Islet precursor cell (in vitro differentiated cells): ENCODE measurements at places on chromosomes 4 and X.

GRCh38 chr4:66927937-66928336, 617.4 kb downstream of the CENPC start:
- DNase-seq, result no peak

- no peak for DNase-seq
Measured at GRCh38 chrX:5869786-5870185, 358.9 kb downstream of the NLGN4X start.

GRCh38 chr4:57094832-57095223, 15.4 kb downstream of the IGFBP7 start:
- DNase-seq, result no peak

DNA sequence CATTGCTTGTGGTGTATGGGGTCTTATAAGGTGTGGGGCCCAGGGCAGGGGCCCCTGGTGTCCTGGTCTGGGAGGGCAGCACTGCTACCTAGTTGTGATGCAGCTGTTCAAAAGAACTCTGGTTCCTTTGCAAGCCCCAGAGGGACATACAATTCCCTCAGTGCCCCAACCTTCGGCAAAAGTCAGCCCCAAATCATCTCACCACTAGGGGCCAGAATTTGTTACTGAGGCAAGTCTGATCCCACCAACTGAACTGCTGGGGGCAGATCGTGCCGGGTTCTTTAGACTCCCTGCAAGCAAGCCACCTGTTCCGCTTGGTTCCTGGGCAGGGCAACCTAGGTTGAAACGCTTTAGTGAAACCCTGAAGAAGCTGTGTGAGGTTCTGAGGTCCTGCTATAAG, 180.1 kb upstream of the S100G start:
- no peak for DNase-seq

GRCh38 chrX:118174516-118175098, 58.0 kb upstream of the KLHL13 start:
- DNase-seq, result no peak

DNA sequence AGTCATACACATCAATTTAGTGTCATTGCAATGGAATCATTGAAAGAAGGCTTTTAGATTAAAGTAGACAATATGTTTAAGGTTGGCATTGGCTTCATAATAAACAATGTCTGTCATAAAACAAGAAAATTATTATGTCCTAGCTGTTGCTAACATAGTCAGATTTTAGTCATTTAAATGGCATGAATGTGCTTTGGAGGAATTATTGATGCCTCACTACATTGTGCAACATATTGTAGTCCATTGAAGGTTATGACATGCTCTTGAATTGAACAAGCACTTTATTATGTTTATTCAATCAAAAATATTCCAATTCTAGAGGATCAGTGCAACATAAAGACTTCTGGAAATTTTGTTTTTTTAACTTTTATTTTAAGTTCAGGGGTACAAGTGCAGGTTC, 489.8 kb upstream of the AMOT start:
- no peak for DNase-seq
